ENCODE measurements at places on chromosomes 3 and 15.

- no peak for DNase-seq
Measured at GRCh38 chr3:110789315-110789714, 282.3 kb upstream of the NECTIN3 start.

DNA sequence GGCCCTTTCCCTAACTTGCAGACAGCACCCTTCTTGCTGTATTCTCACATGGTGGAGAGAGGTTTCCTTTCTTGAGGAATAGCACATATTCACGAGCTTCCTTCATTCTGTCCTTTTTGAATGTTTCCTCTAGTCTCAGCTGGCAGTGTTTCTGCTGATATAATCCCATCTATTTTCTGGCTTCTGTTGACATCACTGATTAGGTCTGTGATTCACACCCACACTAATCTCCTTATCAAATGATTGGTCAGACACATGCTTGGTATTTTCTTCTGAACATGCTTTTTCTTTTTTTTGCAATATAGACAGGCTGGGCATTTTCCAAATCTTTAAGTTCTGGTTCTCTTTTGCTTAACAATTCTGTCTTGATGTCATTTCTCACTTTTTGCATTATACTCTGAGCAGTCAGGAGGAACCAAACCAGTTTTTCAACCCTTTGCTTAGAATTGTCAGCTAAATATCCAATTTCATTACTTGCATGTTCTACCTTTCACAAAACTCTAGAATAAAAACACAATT, 65.4 kb downstream of the OXSM start:
- DNase-seq: no peak

- DNase-seq: no peak
Measured at GRCh38 chr3:37571269-37571668, 290.4 kb upstream of the CTDSPL start.

DNA sequence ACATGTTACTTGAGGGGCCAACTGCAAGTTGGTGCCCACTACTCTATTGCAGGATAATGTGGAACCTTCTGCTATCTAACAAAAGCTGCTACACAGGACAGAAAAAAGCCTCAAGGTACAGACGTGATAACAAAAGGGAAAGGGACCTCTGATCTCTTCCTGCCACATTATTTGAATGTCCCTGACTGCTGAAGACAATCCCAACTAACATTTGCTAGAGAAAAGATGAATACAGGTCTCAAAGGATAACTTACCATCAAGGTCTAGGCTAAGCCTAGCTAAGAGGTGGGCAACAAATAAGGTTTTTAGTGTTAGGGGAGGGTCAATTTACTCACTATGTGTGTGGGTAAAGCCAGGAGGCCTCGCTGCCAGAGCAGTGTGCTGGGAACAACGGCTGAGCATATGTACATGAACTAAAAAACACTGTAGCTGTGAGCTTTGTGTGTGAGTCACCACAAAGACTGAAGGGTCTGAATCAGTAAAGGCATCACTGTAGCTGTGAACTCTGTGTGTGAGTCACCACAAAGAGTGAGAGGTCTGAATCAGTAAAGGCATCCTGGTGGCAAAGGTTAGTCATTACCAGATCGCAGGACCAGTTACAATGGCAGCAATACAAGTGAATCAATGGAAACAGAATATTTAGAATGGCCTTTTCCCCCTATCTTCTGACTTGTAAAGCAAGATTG, 111.7 kb downstream of the LMLN start:
- DNase-seq: no peak

- no peak for DNase-seq
Measured at GRCh38 chr3:150736903-150737832, 25.8 kb downstream of the SIAH2 start.

GRCh38 chr3:107710851-107711250, 188.1 kb downstream of the BBX start:
- DNase-seq: no peak

DNA sequence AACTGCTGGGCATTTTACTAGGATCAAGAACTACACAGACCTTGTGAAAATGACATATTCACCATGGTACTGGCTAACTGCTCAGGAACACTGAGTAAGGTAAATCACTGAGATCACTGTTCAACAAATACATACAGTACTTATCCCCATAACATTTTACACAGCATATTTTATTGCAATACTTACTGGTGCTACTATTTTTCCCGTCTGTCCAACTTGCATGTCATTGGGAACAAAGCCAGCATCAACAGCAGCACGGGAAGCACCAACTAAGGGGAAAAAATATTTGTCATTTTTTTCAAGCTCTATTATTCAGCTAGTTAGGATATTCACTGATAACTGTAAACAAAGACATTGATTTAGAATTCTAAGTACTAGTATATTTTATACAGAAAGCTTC, 37.0 kb downstream of the ETFA start:
- no peak for DNase-seq

- DNase-seq: no peak
Measured at GRCh38 chr3:41519746-41520145, 320.4 kb downstream of the CTNNB1 start.

DNA sequence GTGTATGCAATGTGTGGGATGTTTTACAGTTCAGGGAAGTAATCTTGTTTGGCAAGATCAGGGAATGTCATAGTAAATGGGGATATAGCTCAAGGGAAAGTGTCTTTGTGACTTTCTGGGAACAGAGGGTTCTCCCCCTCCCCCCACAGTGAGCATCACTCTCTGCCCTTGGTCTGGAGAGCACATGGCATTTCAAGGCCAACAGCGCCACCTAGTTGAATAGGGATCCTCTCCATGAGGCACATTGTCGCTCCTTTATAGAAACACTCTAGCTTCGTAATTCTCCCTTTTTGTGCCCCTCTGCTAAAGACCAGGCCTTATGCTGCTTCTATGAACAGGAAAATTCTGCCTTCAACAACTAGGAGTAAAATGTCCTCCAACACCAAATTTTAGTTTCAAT, 37.1 kb upstream of the ARNT2 start:
- DNase-seq: no peak

DNA sequence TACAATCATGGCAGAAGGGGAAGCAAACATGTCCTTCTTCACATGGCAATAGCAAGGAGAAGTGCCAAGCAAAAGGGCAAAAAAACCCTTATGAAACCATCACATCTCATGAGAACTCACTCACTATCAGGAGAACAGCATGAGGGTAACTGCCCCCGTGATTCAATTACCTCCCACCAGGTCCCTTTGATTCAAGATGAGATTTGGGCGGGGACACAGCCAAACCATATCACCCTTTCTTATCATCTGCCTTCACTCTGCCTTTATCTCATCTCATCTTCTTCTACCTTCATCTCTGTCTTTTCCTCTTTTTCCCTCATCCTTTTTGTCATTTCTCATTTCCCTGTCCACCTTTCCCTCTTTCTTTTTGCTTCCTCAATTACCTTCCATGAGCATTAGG, 149.6 kb downstream of the AGBL1 start:
- no peak for DNase-seq

DNA sequence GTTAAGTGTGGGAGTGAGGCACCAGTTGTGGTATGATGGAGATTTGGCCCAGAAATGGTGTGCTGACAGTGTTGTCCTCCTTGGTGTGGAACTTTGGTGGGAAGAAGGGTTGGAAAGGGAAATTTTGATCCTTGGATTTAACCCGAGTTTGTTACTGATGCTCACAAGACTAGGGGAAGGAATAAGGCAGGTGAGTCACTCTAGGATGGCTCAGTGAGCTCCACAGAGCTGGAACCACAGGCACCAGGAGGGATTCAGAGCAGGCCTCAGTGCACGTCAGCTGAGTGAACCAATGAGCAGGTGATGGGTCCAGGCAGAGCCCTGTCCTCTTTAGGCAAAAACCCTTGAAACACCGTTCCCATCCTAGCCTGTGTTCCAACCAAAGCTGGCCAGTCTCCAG, 11.4 kb downstream of the CHRD start:
- no peak for DNase-seq

DNA sequence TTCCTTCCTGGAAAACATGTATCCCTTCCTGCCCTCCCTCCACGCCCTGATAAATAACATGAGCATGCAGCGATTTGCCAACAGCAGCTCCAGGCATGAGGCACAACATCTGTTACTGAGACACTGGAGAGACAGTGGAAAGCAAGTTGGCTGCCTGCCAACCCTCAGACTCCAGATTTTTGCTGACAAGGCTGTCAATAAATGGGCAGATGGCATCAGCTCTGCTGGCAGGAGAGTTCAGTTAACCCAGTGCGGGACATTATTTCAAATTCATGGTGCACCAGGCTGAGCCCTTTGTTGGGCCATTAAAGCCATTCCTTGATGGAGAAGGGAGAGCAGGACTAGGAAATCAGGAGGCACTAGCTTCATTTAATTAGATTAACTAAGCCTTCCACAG, 293.3 kb downstream of the MEX3B start:
- DNase-seq: peak; percentile 85

GRCh38 chr3:36211652-36211999, 168.7 kb upstream of the STAC start:
- no peak for DNase-seq

- no peak for DNase-seq
Measured at GRCh38 chr3:143427631-143428030, 308.1 kb downstream of the CHST2 start.

- no peak for DNase-seq
Measured at GRCh38 chr3:186442162-186442561, 80.1 kb upstream of the DGKG start.

- DNase-seq: no peak
Measured at GRCh38 chr3:142165194-142165593, 15.8 kb upstream of the TFDP2 start.

DNA sequence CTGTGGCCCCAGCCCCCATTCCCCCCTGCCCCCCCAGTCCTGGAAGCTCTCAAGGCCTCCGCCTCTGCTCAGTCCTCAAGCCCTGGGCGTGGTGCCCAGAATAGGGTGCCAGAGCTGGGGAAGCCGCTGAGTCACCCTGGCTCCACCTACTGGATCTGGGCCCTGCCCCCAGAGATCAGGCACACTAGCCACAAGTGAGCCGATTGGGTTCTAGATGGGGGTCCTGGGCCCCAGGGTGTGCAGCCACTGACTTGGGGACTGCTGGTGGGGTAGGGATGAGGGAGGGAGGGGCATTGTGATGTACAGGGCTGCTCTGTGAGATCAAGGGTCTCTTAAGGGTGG, 5.7 kb downstream of the EIF4G1 start:
- DNase-seq: peak; percentile 96

GRCh38 chr15:100918690-100919480, at the start of gene LRRK1:
LRRK1 (plus strand) TSS chr15:100919357; CDS start chr15:100924633, 5,276 bp downstream.
- DNase-seq: no peak

GRCh38 chr3:71186801-71187200, 396.7 kb downstream of the FOXP1 start:
- no peak for DNase-seq

DNA sequence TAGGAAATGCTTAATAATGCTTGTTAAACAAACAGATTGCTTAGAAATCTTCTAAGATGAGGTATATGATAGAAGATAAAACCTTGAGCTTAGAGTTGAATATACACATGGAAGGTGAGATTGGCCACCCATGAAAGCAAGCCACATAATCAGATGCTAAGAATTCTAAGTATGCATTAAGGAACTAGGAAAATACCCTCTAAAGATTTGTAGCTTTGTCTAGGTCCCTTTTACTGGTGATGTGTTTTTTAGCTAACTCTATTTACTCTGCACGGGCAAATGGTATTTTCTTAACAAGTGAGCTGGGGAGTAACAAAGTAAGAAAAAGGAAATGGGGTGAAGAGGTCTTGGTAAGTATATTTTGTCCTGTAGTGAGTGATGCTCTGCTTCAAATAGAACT, 310.3 kb downstream of the OXSM start:
- no peak for DNase-seq

- no peak for DNase-seq
Measured at GRCh38 chr3:120468635-120469295, 18.0 kb upstream of the FSTL1 start.

- no peak for DNase-seq
Measured at GRCh38 chr3:192816351-192816750, 89.0 kb upstream of the FGF12 start.

- DNase-seq: no peak
Measured at GRCh38 chr3:191919491-191920026, 458.6 kb downstream of the PYDC2 start.

DNA sequence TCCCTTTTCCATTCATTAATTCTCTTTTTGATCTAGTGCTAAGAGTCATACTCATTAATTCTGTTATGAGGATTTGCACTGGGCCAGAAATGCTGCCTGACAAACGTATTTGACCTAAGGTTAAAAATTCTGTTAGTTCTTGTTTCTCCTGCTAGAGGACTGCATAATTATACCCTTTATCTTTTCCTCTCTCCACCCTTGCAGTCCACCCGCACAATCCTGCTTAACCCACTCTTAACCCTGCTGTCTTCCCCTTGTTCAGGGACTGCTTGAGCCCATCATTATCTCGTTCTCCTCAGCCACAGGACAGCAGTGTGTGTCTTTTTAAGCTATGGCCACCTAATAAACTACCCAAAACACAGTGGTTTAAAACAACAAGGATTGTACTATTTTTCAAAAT, 31.1 kb upstream of the DYNC1LI1 start:
- no peak for DNase-seq

DNA sequence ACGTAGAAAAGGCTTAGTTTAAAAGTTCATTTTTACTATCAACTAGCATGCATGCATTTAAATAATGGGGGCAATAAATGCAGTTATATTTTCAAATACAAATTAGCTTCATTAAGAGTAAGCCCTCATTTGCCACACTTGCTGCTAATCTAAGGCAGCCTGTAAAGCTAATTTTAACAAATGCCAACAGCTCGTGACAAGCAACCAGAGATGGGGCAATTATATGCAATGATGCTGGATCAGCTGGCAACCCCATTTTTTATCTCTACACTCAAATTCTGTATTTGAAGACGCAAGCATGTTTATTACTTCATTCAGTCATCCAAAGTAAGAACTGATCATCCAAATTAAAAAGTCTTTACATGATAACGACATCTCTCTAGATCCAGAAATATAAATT, 12.1 kb downstream of the RFTN1 start:
- no peak for DNase-seq

DNA sequence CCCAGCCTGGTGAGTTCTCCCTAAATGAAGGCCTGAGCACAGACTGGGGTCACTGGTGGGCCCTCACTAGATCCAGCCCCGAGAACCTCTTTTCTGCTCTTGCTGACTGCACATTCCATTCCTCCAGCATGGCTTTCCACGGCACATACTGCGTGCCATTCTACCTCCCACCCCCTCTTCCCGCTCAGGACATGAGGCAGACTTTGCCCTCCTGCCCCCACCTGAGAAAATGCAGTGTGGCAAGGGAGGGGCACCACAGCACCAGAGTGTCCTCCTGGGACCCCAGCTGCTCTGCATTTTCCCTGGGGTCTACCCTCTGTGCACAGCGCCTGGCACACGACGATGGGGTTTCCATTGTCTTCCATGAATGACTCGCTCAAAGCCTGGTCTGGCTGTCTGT, 6.1 kb upstream of the SLCO2A1 start:
- no peak for DNase-seq

- DNase-seq: no peak
Measured at GRCh38 chr3:106386050-106386449, 517.2 kb upstream of the CBLB start.

All from suprapubic skin (tissue), 4 donors.